Activated T-cell treated with anti-CD3 and anti-CD28 coated beads for 24 hours (primary cell): ENCODE measurements at places on chromosomes 4 and X.

- no peak for DNase-seq
These were observed 42.9 kb downstream of the MOSPD2 start for GRCh38 chrX:14916017-14916674.

- no peak for DNase-seq
These were observed 387.1 kb downstream of the PPP3CA start for GRCh38 chr4:100960232-100960631.

DNA sequence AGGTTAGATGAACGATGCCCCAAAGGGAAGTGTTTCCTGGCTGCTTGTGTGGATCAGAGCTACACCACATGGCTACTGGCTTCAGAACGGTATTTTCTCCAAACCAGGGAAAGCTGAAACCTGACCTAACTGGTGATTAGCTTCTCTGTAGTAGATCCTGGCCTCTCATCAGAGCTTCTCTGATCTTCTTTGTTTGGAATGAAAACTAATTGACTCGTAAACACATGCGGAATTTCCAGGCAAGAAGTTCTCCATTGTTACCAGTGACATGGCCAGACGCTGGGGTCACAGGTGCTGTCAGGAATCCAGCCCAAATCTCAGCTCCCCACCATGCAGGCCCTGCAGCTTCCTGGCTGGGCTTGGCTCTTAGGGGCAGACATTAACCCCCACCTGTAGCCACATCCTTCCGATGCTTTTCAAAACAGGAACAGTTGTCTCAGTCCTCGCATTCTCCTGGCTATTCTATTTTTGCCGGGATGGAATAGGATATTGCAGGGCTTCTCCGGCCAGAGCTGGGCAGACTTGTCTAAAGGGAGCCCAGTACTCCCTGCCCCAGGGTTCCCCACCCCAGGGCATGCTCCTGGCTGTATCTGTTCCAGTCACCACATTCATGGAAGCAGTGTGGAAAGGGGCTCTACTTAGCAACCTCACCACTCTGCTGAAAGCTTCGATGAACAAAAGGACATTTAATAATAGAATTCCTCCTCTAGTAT is 305.4 kb upstream of the F9 start:
- DNase-seq: no peak

GRCh38 chr4:76313547-76313946 is 7.0 kb downstream of the STBD1 start:
- no peak for DNase-seq

GRCh38 chr4:138103597-138104283 is 138.4 kb downstream of the SLC7A11 start:
- no peak for DNase-seq

GRCh38 chrX:10797466-10797865 is 177.1 kb upstream of the MID1 start:
- no peak for DNase-seq
